ENCODE measurements at places on chromosomes 5 and 9. TPM values are rescaled to one million over a fixed set of nuclear protein-coding genes. Genes with fewer than 3 reads are reported as not detected.

DNA sequence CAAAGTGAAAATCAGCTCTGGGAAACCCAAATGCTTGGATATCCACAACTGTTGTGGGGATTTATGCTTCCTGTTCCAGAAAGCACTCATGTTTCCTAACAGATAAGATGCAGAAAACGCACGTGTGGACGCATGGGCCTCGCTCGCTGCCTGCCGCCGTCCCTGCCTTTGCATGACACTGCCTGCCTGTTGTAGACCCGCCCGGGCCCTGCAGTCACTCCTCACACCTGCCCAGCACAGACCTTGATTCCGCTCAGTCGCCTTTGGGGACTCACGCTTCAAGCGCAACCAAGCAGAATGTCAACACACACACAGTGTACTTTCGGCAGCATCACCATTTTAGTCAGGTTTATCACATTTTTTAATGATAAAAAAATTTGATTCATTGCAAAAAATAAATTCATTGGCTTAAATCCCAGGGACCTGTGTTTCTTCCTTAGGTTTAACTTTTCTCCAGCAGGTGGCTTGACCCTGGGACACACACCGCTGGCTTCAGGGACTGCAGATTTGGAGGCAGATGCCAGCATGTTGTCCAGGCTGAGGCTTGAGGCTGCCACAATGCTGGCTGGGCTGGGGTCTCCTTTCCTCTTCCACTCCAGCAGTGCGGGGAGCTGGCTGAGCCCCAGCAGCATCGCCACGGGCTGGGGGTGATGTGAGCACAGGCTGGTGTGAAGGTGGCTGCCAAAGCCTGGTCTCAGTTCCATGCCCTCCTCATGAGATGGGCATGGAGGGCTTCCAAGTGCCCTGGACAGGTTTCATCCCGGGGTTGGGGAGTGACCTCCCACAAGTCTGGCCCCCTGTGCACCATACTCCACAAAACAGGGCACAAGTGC lies 416.9 kb upstream of the IRX4 start:
- no peak for DNase-seq

- DNase-seq: no peak
These were observed 500.2 kb upstream of the NUDT12 start for GRCh38 chr5:104062621-104063377.

Gene GDNF
- polyA plus RNA-seq: 19.2 TPM

- no peak for DNase-seq
These were observed 694.3 kb downstream of the BRINP1 start for GRCh38 chr9:118674942-118675341.

Gene WNK2
- 31.1 TPM for polyA plus RNA-seq

DNA sequence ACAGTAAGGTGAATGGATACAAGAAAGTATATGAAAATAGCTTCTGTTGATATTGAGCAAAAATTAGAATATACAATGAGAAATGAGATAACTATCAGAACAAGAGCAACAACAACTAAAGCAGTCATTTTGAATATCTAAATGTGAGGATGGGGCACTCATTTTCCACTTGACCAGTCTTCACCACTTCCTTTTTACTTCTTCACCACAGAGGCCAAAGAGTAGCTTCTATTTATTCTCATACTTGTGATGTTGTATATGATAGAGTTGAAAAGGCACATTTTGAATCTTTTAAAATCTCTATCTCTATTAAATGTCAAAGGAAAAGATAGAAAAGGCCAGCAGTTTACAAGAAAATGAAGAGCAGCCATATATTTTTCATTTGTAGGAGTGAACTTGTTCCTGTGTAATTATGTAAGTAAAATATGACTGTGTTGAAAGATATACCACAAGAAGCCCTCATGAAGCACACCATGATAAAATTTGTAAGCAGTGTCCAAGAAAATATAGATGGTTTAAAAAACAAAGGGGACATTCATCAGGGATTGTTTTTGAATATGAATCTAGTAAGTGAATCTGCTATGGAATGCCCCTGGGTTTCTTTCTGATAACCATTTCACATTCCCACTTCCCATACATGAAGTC lies 39.2 kb downstream of the ADAMTS19 start:
- DNase-seq: no peak

DNA sequence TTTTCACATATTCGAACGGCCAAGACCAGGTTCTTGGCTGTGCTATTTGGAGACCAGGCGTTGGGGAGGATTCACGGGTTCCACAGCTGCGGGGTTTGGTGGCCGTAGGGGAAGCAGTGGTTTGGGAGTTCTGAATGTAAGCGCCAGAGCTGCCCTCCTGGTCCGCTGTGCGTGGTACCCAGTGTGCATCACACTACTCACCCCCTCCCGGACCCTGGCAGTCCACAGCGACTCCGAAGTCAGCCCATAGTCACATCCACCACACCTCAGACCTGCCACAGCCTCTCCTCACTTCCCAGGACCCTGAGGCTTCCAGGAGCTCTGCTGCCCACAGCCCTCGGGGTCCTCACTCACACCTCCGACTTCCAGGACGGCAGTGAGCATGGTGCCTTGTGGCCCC lies 26.8 kb downstream of the AMBP start:
- no peak for DNase-seq

DNA sequence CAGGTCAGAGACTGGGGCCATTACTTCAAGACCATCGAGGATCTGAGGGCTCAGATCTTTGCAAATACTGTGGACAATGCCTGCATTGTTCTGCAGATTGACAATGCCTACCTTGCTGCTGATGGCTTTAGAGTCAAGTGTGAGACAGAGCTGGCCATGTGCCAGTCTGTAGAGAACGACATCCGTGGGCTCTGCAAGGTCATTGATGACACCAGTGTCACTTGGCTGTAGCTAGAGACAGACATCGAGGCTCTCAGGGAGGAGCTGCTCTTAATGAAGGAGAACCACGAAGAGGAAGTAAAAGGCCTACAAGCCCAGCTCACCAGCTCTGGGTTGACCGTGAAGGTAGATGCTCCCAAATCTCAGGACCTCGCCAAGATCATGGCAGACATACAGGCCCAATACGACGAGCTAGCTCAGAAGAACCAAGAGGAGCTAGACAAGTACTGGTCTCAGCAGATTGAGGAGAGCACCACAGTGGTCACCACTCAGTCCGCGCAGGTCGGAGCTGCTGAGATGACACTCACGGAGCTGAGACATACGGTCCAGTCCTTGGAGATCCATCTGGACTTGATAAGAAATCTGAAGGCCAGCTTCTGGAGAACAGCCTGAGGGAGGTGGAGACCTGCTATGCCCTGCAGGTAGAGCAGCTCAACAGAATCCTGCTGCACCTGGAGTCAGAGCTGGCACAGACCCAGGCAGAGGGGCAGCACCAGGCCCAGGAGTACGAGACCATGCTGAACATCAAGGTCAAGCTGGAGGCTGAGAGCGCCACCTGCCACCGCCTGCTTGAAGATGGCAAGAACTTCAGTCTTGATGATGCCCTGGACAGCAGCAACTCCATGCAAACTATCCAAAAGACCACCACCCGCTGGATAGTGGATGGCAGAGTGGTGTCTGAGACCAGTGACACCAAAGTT lies 9.3 kb downstream of the NIPBL start:
- DNase-seq: no peak

DNA sequence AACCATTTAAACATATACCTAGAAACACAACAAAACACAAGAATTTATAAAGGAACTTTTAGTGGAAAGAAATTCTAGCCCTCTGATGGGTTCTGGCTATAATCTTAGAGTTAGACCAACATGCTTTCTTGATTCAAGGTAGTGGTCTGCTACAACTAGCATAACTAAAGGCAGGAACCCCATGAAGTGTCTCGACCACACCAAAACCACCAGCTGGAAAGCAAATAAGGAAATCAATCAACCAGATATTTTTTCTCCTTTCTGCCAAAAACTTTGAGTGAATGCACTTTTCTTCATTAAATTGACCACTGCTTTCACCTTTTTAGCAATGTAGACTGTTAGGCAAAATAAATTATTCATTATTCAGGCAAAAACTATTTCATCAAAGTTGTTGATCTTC lies 346.4 kb downstream of the EBF1 start:
- DNase-seq: no peak

- no peak for DNase-seq
These were observed 106.3 kb downstream of the GDA start for GRCh38 chr9:72255569-72255968.

DNA sequence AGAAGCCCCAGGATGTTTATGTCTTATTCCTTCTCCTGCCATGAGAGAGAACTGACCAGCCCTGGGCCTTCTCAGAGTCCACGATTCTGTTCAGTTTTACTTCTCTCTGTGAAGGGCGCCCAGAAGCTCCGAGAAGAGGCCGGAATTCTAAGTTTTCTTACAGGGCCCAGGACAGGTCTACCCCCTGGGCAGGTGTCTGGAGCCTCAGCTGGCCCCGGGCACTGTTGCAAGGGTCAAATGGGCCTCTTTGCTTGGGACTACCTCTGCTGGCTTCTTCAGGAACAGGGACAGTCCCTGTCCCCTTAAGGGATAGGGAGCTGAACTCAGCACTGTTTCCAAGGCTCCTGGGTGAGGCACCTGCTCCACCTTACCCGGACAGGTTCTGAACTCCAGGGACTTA lies 55.0 kb downstream of the RASGEF1C start:
- no peak for DNase-seq

DNA sequence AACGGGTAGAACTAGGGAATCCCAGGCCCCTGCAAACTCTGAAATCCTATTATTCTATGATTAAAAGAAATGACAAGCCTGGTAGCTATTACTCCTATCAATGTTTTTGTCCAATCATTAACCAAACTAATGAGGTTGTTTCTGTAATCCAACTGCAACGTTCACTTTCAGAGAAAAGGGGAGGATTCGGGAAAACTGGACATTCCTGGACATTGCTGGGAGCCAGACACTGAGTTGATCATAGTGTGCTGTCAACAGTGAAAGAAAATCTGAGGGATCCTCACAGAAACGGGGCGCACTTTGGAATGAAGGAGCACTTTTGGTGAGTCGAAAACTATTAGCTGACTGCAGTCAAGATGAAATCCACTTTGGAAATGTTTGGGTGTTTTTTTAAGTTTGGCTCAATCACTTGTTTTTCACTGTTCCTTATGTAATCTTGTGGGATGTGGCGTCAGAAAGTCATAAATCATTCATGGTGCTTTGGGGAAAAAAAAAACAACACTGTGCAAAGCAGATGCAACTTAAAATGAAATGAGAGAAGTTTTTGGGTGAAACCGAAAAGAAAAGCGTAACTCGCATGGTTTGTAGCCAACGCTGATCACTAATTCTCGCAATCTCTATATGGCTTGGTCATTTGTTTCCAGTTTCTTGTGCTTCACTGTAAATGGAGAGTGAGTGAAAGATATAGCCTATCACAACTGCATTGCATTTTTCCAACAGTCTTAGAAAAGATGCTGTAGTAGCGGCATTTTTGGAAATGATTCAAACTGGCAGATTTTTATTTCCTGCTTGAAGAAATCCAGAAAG lies 51.2 kb upstream of the ADRA1B start:
- no peak for DNase-seq

DNA sequence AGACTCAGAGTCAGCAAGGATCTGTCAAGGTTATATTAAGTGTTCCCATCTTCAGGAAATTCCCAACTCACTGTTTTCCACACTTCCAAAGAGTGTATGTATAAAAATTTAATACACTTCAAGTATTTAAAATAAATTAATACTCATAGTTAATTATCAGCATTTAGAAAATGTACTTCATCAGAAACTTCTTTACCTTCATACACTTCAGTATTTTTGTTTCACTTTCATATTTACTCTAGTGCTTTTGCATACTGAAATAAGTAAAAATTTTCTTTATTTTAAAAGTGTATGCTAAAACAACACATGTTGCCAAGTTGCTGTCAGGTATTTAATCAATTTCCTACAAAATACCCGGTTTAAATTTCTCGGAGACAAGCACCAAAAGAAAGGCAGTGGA lies 16.5 kb downstream of the RICTOR start:
- DNase-seq: no peak

Gene KCNMB1
- polyA plus RNA-seq: 1.0 TPM

Gene FLT4
- polyA plus RNA-seq: 9.3 TPM

- no peak for DNase-seq
These were observed 32.8 kb upstream of the BASP1 start for GRCh38 chr5:17184588-17184987.

GRCh38 chr5:130496215-130496614 lies 592.0 kb downstream of the CHSY3 start:
- no peak for DNase-seq
